ENCODE measurements at places on chromosomes 5 and 9.

DNA sequence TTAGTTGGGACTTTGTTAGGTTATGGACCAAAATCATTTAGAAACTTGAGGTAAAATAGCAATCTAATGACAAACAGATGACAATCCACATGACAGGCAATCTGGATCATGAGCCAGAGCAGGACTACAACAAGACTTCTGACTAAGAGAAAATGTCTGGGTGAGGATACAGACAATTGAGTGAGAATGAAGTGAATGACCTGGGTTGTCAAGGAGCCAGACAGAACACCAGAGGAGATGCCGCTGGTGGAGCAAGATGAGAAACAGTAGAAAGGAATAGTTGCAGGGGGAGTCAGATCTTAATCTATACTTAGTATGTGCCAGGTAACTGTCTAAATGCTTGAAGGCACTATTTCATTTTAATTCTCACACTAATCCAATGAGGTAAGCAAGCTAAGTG, 277.8 kb downstream of the PRELID2 start:
- DNase-seq, result no peak

DNA sequence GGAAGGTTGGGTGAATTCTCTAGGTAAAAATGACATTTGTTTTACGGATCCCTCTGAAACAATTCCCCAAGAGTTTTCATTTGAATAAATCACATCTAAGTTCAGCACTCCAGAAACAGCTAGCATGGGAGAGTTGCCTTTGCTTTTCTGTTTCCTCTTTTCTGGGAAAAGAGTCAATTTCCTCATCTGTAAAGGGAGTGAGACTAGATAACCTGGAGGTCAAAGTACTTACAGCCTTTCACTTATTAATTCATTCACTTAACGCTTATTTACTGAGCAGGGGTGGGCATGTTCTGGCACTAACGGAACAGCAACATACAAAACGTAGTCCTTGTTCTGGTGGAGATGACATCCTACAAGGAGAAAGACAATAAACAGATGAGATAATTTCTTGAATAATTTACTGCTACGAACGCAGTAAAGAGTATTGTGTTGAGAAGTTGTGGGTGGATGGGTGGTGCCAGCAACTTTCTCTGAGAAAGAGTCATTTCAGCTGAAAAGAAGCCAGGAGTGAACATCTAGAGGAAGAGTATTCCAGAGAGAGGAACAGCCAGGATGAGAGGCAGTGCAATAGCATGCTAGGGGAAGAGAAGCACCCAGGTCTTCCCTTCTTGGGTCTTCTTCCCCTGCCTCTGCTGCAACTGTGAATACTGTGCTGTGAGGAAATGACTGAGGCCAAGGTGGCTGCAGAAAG, 335.6 kb downstream of the ZSWIM6 start:
- no peak for DNase-seq

DNA sequence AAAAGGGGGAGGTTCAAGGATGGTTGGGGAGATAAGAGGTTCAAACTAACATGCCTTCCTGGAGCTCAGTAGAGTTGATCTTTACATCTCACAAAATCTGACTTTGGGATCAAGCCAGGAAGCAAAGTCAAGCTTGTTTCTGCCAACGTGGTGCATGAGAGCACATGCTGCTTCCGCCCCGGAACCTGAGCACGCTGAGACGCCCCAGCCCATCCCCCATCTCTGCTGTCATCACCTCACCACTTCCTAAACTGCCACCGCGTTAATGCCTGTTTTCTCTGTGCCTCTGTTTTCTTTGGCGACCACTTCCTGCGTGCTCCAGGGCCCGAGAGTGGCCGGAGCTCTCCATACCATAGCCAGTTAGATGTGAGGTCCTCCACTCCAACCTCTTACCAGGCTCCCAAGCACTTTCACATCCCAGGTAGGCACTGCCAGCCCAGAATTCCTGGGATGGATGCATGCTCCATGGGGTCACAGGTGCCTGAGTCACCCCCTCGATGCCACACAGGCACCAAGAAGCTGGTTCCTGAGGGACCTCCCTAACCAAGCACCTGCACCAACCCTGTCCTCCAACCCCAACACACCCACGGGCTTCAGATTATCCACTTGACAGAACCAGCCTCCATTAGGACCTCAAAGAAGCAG, 31.2 kb upstream of the AFAP1L1 start:
- DNase-seq, result peak; percentile 64

DNA sequence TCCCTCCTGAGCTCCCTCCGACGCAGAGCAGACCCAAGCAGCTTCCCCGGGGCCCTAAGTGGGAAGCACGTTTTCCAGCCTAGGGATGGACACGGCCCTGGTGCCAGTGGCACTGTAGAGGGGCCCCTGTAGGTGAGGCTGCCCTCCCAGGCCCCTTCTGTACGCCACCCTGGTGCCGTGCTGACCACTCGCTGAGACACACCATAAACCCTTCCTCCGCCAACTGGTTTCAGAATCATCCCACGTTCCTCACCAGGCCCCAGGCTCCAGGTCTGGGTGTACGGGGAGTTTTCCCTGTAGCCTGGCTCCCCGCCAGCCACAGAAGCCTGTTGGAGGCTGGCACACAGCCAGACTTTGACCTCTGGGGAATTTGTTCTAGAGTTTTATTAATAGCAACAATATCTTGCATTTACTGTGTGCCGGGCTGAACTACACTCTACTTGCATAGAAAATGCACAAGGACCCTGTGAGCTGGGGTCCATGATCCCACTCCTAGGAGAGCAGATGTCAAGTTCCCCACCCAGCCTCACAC, 18.2 kb upstream of the WDR38 start:
- peak; percentile 68 for DNase-seq

- DNase-seq, result no peak
These were observed 74.1 kb downstream of the STX17 start for GRCh38 chr9:99980598-99980997.

GRCh38 chr9:28653216-28653615, 1079.9 kb upstream of the C9orf72 start:
- DNase-seq, result no peak

- DNase-seq, result no peak
These were observed 59.7 kb downstream of the TENT4A start for GRCh38 chr5:6772886-6773285.

DNA sequence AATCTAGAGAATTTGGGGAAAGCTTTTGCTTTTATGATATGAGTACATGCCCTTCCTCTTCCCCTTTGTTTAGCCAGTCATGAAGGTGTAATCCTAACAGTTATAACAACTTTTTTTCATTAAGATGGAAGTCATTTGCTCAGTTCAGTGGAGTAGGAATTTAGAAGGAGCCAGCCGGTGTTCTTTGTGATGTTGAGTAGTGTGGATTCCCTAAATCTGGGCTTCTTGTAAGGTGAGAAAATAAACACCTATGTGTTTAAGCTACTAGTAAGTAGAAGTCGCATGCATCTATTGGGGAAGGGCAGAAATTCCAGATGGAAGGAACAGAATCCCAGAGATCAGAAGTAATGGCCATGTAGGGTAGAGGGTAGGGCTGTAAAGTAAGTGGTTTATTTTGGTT, 13.6 kb upstream of the CNTLN start:
- no peak for DNase-seq

- no peak for DNase-seq
These were observed 44.6 kb upstream of the BASP1 start for GRCh38 chr5:17172791-17173190.

DNA sequence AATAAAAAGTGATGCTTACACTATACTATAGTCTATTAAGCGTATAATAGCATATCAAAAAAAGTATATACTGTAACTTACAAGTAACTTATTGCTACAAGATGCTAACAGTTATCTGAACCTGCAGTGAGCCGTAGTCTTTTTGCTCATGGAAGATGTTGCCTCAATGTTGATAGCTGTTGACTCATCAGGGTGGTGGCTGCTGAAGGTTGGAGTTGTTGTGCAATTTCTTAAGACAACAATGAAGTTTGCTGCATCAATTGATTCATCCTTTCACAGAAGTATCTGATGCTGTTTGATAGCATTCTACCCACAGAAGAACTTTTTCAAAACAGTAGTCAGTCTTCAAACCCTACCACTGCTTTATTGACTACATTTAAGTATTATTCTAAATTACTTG, 7.8 kb upstream of the C9orf40 start:
- DNase-seq, result no peak

GRCh38 chr5:5726401-5726800, 303.9 kb downstream of the ICE1 start:
- no peak for DNase-seq

GRCh38 chr9:27538647-27539046, 9.0 kb upstream of the MOB3B start:
- DNase-seq, result no peak

DNA sequence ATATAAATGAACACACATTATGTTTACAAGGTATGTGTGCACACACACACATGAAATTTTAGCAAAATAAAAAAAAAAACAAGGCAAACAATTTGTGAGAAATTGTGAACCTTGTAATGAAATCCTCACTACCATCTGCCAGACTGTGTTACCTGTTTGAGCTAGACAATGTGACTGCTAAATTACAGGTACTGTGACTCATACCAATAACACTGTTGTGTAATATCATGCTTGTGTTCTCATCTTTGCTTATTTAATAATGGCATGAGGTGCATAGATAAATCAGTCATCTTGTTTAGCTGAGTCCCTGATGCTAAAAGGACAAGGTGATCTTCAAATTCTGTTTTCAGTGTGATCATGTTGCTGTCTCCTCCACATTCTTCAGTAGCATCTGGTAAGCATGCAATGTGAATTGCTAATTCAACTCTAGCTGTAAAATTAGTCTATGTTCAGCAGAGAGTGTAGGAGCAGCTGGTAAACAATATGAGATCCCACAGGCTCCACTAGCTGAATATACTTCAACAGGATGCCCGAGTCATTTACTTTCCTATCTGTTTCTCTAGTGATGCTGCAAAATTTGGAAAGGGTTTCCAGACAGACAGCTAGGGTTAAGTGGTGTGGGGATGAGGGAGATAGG, 966.3 kb upstream of the C9orf72 start:
- DNase-seq, result no peak

DNA sequence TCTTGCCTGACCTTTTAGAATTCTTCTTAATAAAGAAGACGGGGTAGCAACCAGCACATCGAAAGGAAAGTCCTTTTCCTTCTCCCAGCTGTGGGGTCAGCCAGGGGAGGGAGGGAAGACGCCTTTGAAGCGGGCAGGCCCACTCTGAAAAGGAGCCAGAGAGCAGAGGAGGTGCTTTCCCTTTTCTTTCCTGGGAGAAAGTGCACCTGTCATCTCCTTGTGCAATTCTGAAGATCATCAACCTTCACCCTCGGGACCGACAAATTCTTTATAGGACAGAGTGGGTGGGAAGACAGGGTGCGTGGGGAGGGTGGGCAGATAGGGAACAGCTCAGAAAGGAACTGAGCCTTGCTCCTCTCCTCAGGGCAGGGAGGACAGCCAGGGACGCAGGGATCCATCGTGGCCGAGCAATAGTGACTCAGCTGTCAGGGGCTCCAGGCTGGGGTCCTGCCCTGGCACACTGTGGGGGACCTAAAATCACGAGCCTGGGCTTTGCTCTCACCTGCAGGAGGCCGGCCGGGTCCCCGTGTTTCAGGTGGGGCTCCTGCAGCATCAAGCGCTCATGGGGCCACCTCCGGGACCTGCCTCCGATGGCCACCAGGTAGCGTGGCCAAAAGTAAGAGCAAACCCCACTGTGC, 141.0 kb downstream of the OLFM1 start:
- DNase-seq, result no peak

DNA sequence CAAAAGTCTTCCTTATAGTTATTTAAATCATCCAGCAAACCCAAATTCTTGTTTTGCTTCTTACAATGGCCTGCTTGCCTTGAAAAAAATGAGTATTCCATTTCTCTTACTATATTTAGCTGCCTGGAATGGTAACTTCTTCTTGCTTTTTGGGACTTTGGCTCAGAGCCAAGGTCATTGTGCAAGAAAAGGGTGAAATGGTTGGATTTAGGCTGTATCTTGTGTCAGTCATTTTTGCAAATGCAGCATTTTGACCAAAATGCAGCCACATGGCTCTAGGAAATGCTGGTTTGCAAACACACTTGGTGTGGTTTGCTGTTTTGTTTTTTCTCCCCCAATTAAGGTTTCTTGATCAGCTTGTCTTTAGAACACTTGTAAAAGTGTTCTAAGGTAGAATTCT, 133.3 kb upstream of the ELL2 start:
- no peak for DNase-seq

- DNase-seq, result no peak
These were observed 94.5 kb downstream of the TMC1 start for GRCh38 chr9:72615931-72616330.

- DNase-seq, result no peak
These were observed 36.2 kb downstream of the TARS1 start for GRCh38 chr5:33476992-33477391.

GRCh38 chr9:96141666-96142065, 160.3 kb downstream of the HSD17B3 start:
- DNase-seq, result no peak

DNA sequence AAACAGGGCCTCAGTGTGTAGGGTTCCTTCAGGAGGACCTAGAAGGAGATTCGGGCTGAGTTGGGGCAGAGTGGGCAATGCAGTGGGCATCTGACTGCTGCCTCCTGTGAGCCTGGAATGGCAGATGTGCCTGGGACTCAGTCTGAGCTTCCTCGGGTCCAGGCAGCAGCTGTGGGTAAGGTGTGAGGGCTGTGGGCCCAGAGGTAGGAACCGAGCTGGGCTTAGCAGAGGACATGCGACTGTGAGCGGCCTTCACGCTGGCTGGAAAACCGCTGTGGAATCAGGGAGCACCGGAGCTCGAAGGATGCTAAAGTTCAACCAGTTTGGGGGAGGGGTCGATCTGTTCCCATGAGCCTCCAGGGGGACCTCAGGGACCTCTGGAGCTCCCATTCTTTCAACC, 137.0 kb downstream of the PAX5 start:
- no peak for DNase-seq
